ENCODE measurements at places on chromosomes 3 and 15.

DNA sequence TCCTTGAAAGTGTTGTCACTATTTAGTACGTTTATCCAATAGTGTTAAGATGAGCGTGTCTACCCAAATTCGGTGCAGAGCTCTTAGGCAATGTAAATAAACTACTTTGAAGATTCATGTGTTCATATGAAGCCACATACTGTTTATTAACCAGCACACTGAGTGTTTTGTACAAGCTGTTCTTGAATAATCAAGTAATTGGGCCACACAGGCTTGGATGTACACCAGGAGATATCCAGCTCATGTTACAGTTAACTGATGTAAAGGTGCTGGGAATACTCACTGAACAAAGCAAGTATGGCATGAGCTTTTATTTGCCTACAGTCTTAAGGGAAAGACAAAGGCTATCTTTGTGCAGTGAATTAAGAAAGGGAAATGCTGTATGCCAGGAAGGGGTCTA is 632 bp upstream of the DHX36 start:
- DNase-seq: no peak

- no peak for DNase-seq
These were observed 541 bp downstream of the RPS27L start for GRCh38 chr15:63156755-63157117.

- DNase-seq: no peak
These were observed 170.6 kb downstream of the TBL1XR1 start for GRCh38 chr3:177026505-177027277.

DNA sequence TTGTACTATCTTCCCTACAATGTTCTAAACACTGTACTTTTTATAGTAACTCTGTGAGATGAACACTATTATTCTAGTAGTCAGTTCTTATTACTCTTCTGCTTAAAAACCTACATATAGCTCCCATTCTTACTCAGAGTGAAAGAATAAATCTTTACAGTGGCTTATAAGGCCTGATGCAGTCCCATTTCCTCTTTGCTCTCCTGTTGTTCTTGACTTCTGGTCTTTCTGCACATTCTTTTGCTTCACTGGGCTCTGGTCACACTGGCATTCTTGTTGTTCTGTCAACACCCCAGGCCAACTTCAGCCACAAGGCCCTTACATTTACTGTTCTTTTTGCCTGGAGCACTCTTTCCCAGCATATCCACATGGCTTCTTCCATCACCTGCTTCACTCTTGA is 58.2 kb upstream of the TP63 start:
- no peak for DNase-seq

- no peak for DNase-seq
These were observed 86.7 kb upstream of the LIMD1 start for GRCh38 chr3:45507820-45508317.

DNA sequence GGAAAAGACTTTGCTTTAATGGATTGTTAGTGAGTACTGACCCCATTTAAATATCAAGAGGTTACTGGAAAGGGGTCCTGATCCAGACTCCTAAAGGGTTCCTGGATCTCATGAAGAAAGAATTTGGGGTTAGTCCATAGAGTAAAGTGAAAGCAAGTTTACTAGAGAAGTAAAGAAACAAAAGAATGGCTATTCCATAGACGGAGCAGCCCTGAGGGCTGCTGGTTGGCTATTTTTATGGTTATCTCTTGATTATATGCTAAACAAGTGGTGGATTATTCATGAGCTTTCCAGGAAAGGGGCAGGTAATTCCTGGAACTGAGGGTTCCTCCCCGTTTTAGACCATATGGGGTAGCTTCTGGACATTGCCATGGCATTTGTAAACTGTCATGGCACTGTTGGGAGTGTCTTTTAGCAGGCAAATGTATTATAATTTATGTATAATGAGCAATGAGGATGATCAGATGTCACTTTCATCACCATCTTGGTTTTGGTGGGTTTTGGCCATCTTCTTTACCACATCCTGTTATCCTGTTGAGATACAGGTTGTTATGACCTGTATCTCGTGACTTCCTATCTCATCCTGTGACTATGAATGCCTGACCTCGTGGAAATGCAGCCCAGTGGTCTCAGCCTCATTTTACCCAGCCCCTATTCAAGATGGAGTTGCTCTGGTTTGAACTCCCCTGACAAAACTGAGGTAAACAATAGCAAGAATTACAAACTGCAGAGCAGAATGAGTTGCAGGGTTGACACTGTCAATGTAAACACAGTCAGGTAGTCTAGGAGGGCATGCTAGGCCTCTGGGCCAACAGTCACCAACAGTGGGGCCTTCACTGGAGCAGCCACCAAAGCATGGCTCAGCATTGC is 10.3 kb upstream of the GPR160 start:
- no peak for DNase-seq

DNA sequence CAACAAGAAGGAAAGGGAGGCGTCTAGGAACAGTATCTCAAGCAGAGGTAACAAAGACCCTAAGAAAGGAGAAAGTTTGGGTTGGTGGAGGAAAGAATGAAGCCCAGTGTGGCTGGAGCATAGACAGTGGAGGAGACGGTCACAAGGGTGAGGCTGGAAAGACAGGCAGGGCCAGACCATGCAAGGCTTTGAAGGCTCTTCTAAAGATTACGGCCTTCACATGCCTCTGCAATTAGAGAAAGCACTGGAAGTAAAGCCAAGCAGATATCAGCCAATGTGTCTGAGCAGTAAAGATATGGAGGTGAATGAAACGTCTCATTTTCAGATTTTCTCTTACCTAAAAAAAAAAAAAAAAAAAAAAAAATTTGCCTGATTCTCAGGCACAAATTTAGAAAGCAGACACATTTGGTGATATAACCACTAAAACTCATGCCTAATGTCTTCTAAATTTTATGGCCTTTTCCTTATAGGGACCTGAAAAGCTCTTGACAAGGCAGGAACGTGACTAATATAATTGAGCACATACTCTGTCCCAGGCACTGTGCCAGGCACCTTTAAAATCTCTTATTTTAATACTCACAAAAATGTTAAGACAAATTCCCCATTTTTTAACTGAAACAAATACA is 184.1 kb downstream of the MECOM start:
- DNase-seq: no peak

GRCh38 chr3:70519026-70519425 is 206.6 kb upstream of the MDFIC2 start:
- DNase-seq: no peak

GRCh38 chr15:35095941-35096340 is 10.8 kb upstream of the NANOGP8 start:
- no peak for DNase-seq

DNA sequence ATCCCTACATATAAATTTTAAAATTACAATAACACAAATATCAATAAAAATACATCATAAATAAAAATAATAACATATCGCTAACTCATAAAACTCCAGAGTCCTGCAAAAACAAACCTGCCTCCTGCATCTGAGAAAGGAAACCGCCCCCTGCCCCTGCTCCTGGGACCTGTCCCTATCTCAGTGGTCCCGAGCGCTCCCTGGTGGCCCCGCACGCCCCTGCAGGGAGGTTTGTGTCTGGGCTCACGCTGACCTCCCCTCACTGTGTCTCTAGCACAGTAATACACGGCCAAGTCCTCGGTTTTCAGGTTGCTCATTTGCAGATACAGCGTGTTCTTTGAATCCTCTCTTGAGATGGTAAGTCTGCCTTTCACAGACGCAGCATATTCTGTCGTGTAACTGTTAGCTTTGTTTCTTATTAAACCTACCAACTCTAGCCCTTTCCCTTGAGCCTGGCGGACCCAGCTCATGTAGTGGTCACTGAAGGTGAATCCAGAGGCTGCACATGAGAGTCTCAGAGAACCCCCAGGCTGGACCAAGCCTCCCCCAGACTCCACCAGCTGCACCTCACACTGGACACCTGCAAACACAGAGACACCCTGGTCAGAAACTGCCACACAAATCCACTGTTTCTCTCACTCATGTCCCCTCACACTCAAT is 554.1 kb downstream of the GOLGA6L6 start:
- peak; percentile 71 for DNase-seq

DNA sequence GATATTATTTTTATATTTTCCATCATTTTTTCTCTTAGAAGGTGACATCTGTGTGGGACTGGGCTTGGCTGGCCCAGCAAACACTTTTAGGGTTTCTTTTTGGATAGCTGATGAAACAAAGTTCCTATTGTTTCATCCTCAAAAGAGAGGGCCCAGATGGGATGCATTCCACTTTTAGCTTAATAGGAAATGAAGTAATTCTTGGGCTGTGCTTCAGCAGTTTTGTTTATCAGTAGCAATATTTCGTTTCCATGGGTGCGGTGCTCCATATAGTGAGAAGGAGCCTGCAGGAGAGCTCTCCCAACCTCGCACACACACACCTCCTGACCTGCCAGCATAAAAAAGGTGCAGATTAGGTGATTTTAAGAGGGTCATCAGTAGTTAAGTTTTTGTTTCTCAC is 147.5 kb downstream of the AKAP13 start:
- DNase-seq: no peak

GRCh38 chr3:144923046-144923775 is 951.6 kb downstream of the DIPK2A start:
- no peak for DNase-seq

- DNase-seq: no peak
These were observed 193.8 kb downstream of the SCAPER start for GRCh38 chr15:76711351-76711827.

- no peak for DNase-seq
These were observed 45.1 kb downstream of the HMCES start for GRCh38 chr3:129323651-129324294.

GRCh38 chr3:101081999-101082398 is 88.8 kb upstream of the ABI3BP start:
- no peak for DNase-seq

DNA sequence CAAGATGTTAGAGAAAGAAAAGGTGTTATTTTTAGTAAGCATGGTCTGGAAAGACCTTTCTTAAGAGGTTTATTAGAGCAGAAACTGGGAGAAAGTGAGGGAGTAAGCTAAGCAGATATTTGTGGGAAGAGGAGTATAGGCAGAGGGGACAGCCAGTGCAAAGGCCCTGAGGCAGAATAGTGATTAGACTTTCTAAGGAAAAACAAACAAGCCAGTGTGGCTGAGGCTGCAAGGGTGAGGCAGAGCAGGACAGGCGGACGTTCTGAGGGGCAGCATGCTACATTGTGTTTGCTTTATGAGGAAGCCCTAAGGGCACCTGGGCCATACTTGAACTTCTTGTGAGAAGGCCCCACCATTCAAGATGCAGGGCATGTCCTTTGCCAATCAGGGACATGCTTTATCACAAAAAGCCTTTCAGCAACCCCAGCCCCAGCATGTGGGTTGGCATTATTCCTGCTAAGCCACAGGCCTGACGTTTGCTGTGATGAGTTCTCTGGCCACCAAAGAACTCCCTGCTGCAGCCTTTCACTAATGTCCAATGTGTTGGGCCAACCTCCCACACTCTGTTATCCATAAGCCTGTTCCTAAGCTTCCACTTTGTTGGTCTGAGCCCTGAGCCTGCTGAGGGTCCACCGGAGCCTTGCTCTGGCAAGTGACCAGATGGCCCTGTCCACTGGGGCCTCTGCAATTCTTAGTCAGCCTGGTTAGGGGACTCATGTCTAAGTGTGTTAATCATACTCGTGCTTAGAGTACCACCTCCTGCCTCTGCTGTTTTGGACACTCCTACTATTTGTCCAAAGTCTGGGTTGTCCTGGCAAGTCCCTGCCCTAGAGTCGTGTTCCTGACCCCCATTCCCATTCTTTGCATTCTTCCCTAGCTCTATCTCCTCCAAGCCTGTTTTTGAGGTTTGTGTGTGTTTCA is 209.9 kb upstream of the CTNNB1 start:
- no peak for DNase-seq

DNA sequence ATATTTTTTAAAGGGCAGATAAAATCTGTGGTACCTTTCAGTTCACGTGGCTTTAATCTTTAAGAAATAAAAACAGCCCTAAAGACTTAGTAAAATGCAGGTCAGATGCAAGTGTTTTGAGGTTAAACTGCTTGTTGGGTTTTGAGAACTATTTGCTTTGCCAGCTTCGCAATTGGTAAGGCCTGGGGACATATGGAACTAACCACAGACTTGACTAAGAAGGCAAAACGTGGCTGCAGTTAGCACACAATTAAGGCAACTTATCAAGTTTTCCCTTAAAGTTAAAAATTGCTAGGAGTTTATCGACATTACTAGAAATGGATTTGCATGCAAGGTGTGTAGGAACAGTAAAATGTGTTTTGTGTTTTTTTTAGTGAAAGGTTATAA is 206.9 kb downstream of the ZNF385D start:
- DNase-seq: no peak

DNA sequence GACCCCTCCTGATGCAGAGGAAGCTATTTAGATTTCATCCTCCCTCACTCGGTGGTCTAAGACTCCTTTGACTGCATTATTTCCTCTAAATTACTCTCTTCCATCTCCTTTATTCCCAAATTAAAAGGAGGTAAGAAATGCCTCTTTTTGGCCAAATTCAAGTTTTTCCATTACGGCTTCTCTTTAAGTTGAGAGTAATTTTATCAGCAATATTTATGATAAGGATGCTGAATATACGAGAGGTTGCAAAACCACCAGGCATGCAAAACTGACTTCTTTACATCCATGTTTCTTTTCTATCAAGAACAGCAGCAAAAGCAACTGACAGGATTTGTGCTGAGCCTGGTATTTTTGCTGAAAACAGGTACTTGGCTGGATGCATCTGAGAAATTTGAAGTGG is 262.0 kb upstream of the RARB start:
- DNase-seq: no peak

GRCh38 chr3:97957617-97958311 is 14.5 kb downstream of the RIOX2 start:
- DNase-seq: no peak

DNA sequence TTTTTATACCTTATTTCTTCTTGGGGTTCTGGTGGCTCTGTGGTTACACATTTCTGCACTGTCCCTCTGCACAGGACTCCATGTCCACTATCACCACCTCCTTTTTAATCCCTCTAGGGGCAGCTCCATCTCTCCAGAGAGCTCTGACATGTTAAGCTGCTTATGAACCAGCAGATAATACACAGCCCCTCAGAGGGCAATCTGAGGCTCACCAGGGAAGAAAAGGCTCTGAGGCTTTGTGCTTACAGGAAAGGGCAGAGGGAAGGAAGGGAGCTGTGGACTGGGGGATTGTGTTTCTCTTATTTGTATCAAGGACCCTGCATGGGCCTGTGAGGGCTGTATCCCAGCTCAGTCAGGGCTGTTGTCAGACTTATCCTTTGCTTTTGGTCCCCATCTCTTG is 164.5 kb downstream of the EPHB1 start:
- DNase-seq: no peak

DNA sequence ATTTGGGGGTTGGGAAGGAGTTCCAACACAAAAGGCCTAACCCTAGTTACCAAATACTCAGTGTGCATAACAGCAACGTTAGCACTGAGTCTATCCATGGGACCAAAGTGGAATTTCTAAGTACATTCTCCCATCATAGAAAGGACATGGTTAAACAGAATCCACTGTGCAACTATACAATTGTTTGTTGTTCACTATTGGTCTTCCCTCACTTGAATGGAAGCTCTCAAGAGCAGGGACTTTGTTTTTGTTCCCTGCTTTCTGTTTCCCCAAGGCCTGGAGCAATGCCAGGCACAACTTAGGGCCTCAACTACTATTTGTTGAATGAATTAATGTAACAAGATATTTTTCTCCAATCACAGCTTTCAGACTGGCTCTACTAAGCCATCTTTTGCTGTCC is 25.6 kb downstream of the COL8A1 start:
- DNase-seq: no peak
